ENCODE measurements at places on chromosomes 7 and 10.

DNA sequence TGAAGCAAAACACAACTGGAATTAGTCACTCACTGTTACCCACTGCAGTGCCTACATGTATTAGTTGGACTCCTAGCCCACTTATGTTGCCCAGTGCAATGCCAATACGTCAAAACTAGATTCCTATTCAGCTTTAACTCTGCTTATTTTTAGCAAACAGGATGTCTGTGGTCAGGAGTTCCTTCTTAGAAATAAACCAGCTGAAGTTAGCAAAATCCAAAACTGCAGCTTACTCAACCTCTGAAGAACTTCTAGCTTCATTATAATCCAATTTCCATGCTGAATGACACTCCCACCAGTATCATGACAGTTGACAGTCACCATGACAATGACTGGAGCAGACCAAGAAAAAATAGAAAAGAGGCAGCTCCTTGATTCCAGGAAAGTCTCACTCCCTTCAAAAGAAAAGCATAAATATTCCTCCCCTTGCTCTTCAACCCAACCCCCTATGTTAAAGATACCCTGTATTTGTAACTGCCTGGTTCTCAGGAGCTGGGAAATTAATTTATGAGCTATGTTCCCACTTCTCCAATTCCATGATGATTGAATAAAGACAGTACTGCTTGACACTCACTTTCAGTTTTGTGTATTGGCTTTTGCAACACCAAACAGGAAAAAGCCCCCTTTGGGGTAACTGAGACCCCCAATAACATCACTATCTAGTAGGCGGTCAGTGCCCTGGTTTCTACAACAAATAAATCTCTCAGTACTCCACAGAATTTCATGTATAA is 327.4 kb downstream of the SORCS1 start:
- no peak for DNase-seq

DNA sequence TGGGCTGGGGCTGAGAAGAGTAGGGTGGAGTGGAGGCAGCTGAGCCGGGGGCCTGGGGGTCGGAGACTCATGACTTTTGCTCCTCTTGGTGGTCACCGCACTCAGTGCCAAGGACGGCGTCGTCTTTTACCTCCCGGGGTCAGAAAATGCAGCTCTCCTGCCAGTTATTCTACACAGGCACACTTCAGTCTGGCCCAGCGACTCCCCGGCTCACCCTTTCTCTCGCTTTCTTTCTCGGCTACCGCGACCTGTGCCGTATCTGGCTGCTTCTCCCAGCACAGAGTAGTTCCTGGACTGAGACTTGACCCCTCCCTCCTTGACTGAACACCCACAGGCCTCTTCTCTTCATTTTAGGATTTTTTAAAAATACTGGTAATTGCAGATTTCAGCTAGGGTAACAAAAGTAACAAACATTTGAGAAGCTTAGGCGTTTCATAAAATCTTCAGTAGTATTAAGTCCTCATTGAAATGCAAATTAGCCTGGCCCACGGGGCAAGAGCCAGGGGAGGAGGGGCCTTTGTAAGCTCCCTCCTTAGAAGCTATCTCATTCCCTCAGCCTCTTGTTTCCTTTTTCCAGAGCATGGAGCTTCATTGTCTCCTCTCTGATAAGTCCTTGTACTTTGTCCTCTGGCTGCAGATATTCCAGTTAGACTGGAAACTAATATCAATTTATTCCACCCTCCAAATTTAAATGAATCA is 1.1 kb upstream of the PRLHR start:
- DNase-seq, result no peak

DNA sequence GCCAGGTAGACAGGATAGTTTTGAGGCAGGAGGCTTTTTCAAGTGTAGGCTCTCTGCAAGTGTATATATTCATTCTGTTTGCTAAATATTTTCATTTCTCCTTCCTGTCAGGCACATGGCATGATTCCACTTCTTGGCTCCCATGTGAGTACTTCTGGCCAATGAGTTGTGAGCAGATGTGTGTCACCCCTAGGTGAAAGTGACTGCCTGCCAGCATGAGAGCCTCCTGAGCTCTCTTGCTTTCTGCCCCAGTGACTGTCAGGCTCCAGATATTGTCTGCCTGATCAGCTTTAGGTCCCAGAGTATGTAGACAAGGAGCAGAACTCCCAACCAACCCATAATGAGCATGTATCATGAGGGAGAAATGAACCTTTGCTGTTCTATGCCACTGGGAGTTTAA is 257.6 kb upstream of the NPY start:
- no peak for DNase-seq

- no peak for DNase-seq
Observed at GRCh38 chr7:75993689-75994387, 557 bp downstream of the TMEM120A start.

DNA sequence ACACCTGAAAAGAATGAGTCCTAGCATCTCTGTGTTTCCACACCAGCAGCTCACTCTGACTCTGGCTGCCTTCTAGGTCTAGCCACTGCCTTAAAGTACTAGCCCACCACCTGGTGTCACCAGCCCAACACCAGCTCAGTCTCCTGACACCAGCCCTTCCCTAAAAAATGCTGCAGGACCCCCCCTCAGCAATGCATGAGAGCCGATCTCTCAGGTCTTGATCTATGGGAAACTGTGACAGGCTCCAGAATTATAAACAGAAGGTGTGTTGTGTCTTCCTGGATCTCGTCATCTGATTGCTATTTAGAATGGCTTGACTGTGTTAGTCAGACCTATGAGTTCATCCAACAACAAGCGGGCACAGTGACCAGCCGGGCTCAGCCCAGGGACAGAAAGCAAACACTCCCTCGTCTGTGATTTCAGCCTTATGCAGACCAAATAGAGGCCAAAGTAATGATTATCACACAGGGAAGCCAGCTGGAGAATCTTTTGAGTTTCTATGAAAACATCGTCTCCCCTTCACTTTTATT is 66.6 kb downstream of the CUBN start:
- no peak for DNase-seq

DNA sequence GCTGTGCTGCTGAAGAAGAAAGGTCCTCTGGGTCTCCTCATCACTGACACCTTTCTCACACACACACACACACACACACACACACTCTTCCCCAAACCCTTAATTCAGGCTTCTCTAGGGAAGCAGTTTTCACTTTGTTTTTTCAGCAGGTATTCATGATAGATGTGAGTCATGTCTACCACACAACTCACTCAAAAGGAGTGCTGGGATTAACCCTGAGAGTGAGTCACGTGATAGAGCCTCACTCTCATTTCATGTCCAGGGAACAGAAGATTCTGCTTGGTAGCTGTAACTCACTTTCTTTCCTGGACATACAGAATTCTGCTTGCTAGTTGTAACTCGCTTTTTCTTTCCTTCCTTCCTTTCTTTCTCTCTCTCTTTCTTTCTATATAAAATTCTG is 45.4 kb downstream of the VIM start:
- no peak for DNase-seq

GRCh38 chr7:137846827-137847567 is at the start of gene DGKI:
DGKI (minus strand) TSS chr7:137846974.
- DNase-seq, result no peak

DNA sequence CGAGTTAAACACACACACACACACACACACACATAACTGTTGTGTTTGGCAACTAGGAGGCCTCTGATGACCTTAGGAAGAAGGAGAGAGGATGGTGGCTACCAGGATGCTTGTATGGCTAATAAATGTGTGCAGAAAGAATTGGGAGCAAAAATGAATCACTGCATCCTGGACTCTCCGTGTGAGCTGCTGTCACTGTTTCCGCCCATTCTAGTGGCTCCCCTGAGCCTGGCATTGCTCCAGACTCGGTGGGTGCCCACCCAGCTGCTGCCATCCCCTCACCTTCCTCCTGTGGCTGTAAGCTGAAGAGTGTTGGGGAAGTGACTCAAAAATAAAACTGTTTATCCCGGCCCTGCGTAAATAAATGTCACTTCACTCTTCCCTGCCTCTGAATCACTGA is 149.5 kb upstream of the MINDY3 start:
- DNase-seq, result no peak

DNA sequence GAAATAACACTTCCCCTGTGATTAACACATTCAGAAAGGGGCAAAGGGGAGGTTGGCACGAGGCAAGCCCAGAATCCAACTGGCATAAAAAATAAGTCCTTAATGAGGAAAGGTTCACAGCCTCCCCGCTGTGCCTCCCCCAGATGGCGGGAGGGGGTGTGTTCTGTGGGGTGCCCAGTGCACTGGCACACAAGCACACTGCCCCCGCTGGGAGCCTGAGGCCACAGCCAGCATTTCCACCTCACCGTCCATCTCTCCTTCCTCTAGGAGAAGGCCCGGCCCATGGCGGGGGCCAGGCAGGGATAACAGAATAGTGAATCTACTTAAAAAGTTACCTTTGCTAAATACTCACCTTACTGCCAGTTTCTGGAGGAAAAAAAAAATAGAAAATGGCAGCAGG is 43.2 kb downstream of the PRKAG2 start:
- no peak for DNase-seq
